Erythroblast (primary cell): ENCODE measurements at places on chromosomes 4 and X.
A peak's percentile ranks its signal among the peaks of the same experiment; 100 is the strongest.

DNA sequence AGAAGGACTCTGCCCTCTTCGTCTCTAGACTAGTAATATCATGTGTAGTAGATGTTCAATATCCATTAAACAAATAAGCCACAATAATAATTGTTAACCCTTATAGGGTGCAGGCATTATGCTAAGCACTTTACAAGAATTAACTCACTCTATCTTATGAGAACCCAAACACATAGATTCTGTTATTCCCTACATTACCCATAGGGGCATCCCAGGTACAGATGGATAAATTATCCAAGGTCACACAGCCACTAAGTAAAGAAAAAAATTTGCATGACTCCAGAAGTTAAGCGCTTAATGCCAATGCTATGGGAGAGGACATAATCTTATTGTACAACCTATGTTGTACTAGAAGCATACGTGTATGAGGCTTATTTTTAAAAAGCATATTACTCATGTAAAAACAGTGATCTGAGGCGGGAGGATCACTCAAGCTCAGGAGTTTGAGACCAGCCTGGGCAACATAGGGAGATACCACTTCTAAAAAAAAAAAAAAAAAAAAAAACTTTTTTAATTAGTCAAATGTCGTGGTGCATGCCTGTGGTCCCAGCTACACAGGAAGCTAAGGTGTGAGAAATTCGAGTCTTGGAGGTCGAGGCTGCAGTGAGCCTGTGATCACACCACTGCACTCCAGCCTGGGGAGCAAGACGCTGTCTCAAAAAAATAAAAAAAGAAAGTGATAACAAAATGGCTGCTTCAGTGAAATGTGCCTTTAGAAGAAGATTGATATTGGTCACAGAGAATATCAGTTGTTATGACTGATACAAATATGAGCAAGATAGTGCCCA is 13.6 kb downstream of the LDB2 start:
- no peak for DNase-seq

DNA sequence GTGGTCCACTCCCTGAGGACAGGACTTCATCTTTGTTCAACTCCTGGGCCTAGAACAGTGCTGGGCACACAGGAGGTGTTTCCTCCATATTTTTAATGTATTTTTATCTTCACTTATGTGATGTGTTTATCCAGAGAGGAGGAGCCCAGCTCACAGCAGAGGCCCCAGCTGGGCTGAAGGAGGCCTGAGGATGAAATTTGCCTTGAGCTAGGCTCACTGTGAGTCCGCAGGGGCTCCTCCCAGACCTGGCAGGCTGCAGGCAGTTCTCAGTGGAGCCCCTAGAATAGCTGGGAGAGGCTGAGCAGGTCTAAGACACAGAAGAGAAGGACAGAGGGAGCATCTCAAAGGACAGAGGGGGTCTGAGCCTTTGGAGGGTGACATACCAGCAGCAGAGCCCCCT is 26.8 kb downstream of the C4orf50 start:
- DNase-seq, result no peak

DNA sequence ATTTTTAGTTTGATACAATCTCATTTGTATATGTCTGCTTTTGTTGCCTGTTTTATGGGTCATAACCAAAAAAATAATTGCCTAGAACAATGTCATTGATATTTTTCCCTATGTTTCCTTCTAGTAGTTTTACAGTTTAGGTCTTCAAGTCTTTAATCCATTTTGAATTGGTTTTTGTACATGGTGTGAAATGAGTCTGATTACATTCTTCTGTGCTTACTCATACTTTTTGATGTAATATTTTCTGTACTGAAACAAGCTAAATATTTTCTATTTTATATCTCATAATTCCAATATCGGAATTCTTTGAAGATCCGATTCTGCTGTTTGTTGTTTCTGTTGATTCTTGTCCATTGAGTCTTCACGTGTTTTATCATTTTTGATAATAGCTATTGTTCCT is 10.6 kb downstream of the TMEM156 start:
- DNase-seq, result no peak

DNA sequence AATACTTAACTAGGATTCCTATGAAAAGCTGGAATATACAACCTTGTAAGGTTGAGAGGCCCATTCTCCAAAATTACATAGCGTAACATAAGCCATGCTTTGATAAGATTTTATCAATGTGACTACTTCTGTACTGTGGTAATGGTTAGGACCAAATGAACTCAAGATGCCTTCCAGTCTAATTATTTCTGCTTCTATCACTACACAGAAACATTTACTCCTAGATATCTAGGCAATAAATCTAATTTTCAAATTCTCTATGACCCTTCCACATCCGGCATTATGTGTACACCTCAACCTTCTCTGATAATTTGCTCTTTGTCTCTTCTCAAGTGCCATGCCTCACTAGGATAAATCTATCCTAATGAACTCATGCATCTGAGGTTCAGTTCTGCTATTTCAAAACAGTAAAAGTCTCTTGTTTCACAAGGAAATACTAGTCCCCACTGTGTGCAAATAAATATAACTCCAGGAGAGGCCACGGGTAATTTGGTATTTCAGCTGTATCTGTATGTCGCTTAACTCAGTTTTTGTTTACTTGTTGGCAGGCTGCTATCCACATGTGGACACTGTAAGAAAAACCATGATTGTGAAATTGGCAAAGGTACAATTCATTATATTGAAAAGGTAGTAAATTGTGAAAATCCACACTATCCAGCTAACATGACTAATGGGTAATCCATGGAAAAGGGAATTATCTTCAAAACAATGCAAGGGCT is 93.3 kb downstream of the PRDM5 start:
- DNase-seq, result peak; percentile 15

DNA sequence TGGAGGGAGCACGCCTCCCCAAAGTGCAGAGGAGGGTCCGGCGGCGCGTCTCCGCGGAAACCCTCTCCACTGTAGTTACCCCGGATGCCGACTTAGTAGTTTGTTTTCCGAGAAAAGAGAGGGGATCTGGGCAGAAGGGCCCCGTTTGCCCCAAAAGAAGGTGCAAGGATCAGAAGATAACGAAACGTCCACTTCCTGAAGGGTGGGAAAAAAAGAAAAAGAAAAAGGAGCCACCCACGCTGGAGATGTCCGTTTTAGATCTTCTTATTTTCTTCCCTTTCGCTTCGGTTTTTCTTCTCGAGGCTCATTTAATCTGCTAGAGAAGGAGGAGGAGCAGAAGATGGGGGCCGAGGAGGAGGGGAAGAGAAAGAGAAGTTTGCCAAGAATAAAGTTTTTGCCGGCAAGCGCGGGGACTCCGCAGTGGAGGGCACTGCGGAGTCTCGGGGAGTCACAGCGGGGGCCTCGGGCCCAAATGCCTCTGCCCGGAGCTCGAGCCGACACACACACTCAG is 517 bp downstream of the LEF1 start:
- peak; percentile 49 for DNase-seq

DNA sequence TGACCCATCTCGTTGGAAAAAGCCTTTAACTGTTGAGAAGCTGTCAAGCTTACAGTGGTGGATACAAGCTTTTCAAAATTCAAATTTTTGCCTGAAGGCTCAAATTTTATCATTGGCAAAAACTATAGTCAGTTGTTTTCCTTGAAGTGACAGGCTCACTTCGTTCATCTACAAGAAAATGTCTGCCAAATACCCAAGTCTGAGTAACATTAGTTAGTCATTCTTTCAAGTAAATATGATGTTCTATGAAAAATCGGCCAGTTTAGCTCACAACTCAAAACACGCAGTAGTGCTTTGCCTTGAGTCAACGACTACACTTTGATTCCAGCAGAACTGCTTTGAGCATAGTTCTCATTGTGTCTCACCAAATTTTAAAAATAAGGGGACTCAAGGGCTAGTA is 170.3 kb upstream of the MAMLD1 start:
- DNase-seq, result no peak

GRCh38 chr4:151721466-151721865 is 39.3 kb downstream of the GATB start:
- DNase-seq, result no peak

DNA sequence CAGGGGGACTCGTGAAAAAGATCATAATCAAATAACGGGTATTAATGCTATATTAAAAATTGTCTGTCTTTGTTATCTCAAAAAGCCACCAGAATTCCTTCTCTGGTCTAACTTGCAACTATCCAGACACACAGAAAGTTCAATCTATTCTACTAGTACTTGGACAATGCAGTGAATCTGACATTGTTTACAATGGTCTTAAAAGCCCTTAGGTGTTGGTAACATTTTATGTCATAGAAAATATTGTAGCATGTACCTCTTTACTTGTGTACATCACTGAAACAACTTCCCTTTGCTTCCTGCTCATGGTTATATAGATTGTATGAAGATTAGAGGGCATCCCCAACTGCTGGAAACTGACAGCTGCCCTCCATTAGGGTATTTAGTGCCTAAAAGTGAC is 71.1 kb upstream of the PPP3CA start:
- no peak for DNase-seq

DNA sequence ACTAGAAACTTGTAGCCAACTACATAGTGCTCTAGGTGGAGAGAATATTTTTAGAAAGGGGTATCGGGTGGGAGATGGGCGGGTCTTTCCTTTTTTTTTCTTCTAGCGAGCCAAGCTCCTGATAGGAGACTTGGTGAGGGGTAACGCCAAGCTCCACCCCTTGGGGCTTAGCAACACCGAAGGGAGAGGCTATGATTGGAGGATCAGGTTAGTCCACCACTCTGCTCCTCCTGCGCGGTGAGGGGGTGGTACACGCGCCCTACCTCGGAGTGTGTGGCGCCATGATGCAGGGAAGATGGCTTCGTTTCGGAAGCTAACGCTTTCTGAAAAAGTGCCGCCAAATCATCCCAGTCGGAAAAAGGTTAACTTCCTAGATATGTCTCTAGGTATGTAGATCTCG is at the start of gene LUZP4:
Gene LUZP4 (plus strand): TSS at position 251 of the 400 bp plus-strand sequence. CDS start 45 bp downstream, at position 296.
- DNase-seq, result no peak

GRCh38 chr4:25729564-25729963 is 73.9 kb downstream of the SLC34A2 start:
- no peak for DNase-seq

DNA sequence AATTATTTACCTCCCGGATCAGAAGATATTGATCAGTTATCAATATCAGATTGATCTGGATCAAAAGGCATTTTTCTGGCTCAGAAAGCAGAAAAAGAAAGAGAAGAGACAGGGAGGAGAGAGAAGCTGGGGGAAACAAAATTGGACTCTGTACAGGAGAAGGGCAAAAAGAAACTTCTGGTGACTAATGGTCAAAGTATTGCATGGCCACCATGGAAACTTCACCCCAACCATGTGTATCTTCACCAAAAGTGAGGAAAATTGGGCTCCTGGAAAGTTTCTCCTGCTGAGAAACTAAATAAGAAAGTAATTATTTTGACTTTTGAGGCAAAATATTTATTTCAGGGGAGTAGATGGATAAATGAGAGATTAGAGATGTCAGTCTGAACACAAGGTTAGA is 33.9 kb downstream of the RNF150 start:
- DNase-seq, result no peak

- DNase-seq, result no peak
Measured at GRCh38 chr4:55528491-55528890, 18.2 kb downstream of the CLOCK start.

DNA sequence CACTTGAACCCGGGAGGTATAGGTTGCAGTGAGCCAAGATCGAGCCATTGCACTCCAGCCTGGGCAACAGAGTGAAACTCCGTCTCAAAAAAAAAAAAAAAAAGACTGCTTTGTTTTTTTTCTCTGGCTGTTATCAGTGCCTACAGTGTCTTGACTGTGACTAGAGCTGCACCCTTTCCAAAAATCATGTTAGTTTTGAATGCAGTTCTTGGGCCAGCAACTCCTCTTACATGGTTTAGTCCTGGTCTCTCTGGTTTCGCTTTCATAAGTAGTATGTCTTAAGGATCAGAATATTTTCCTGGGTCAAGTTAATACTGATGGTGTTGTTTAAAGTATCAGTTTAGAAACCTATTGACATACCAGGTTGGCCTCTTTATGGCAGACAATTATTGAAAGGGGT is 34.2 kb upstream of the NALF2 start:
- DNase-seq, result no peak

DNA sequence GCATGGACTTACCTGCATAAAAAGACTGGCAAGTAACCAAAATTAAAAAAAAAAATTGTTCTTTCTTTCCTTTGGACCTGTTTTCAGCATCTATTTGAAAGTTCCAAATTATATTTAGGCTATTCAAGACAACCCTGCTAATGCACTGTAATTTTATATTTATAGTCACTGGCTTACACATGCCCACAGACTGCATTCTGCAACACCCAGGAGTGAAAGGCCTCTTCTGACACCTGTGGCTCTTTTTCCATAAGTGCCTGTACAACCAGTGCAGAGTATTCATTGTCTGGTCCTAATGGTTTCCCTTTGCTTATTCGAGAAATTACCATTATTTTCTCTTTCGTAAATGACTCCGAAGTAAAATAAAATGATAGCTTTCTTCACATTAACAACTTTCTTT is 143.3 kb downstream of the RNF150 start:
- no peak for DNase-seq

DNA sequence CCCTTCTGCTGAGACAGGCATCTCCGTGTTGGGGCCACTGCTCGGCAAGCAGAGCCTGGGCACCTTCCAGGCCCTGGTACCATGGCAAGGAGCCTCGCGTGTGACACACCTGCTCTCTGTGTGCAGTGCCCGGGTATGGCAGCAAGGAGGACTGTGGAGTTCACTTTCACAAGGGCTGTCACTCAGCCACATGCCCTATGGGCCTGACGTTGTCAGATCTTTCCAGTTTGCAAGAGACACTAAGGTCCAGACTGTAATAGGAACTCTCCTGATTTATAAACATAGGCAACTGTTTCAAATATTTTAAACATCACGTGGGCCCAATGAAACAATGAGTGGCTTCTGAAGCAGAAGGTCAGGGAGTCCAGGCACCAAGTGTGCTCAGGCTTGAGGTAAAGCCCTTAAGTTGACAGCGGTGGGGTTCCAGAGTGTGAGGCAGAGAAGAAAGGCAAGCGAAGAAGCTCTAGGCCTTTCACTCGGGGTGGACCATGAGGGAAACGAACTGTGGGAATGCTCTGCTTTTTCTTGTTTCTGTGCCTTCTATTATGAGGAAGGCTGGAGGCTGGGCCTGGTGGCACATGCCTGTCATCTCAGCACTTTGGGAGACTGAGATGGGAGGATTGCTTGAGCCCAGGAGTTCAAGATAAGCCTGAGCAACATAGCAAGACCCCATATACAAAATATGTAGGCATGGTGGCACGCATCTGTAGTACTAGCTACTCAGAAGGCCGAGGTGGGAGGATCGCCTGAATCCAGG is 108.6 kb upstream of the TRIM2 start:
- no peak for DNase-seq

- DNase-seq, result no peak
Measured at GRCh38 chrX:973010-973632, 239.3 kb downstream of the CRLF2 start.

DNA sequence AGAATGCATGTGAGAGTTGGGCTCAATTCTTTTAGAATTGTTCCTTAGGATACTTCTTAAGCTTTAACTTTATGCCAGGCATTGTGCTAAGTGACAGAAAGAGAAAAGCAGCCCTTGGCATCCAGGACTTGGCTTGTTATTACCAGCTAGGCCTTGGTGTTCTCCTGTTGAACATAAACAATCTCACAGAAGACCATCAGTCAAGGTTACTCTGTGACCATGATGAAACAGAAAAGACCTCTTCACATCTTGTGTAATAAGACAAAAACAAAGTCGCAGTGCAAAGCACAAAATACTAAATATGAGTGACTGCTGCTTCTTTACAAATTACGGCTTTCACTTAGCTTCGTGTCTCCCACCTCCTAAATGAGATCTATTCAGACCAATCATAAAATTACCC is 71.6 kb downstream of the CHIC2 start:
- no peak for DNase-seq

- DNase-seq, result no peak
Measured at GRCh38 chr4:173543266-173543665, 13.2 kb upstream of the HAND2 start.

- no peak for DNase-seq
Measured at GRCh38 chr4:57080781-57081650, 29.2 kb downstream of the IGFBP7 start.

GRCh38 chrX:120642871-120643270 is 13.0 kb upstream of the C1GALT1C1 start:
- DNase-seq, result no peak
